Ovary (tissue), 10 donors: ENCODE measurements at places on chromosomes 13 and 19. TPM values are rescaled to one million over a fixed set of nuclear protein-coding genes. Genes with fewer than 3 reads are reported as not detected.

The ZNF888 gene
- 3.4 TPM for total RNA-seq

The MUC16 gene
- total RNA-seq, result 1.6 TPM

The NPAS1 gene
- total RNA-seq, result 0.57 TPM

The ZNF492 gene
- 0.50 TPM for total RNA-seq

The ZNF829 gene
- total RNA-seq, result 7.3 TPM

DNA sequence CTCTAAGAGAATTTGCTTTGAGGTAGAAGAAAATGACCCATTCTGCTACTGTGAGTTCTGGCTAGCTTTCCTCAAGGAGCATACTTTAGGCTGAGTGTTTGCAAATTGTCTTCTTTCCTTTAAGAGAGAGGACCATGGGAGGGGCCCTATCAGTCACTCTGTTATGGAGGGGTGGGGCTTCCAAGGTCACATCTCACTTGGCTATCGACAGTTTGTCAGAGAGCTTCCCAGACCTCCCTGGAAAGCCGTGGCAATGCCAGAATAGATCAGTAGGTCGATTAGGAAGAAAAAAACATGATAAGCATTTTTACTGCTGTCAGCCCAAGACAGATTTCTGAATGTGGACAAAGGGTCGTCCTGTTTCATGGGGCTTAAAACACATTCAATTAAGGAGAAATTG, 93.3 kb downstream of the OXGR1 start:
- no peak for DNase-seq

DNA sequence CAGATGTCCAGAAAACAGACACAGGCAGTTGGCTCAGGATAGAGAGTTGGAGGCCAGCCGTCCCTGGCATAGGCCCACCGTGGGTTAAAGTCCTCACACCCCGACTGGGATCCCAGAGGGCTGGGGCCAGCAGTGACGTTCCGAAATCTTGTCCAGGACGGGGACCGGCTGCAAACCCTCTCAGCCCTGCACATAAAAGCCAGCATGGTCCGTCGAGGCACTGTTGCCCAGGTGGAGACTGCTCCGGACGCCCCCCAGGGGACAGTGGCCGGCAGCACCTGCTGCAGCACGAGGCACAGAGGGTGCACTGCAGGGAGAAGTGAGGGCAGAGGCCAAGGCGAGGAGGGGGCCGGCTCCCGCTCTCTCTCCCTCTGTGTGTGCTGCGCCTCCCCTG, 4.3 kb upstream of the IFNL2 start:
- DNase-seq, result no peak

- no peak for DNase-seq
These were observed 10.1 kb downstream of the KASH5 start for GRCh38 chr19:49398001-49398615.

DNA sequence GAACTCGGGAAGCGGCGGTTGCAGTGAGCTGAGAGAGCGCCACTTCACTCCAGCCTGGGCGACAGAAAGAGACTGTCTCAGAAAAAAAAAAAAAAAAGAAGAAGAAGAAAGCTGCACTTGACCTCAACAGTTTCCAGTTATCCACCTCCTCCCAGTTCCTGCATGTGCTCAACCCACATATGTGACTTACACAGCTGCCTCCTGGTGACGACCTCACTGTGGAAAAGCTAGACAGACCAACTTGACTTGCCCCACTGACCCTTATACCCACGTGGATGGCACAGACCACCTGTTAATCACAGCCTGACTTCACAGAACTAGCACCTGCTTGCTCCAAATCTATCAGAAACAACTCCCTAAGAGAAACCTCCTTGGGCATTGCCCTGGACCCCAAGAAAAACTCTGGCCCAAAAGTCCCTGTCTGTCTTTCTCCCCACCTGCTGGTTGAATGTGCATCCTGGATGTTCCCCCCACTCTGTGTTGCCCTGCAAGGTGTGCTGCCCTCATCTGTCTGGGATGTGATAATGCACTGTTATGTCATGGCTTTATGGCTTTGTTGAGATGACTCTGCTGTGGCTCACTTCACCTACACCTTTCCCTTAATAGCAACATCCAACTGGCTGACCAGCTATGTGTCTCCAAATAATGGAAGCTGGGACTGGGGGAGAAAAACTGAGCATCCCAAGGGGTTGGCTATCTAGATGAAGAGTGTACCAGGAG, 2.8 kb downstream of the ZNF20 start:
- no peak for DNase-seq

DNA sequence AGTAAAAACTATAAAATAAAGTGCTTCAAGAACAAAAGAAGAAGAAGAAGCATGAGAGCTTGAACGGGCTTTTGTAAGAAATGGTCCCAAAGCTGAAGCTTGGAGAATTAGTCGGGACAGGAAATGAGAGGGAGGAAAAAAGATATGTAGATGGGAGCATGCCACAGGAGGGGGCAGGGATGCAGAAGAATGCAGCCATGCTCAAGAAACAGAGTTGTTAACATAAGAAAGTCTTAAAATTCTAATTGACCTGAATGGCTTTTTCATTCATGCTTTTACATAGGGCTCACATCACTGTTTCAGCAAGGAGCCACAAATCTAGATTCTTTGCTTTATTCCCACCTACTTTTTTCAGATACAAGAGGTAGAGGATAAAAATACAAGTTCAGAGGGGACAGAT, 27.7 kb upstream of the NBEA start:
- DNase-seq, result no peak

DNA sequence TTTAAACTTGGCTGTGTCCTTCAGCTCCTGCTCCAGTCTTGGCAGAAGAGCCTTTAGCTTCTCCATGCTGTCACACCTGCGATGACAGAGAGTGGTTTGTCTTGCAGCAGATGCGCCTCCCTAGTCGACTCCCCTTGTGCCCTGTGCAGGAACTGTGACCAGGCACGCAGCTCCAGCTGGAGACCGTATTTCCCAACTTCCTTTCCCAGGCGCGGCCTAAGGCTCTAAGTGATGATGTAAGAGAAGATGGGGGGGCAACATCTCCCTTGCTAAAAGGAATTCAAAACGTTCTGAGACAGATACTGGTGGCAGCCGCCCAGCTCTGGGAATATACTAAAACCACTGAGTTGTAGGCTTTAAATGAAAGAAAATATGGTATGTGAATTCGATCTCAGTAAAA, 16.3 kb downstream of the DCUN1D2 start:
- no peak for DNase-seq

DNA sequence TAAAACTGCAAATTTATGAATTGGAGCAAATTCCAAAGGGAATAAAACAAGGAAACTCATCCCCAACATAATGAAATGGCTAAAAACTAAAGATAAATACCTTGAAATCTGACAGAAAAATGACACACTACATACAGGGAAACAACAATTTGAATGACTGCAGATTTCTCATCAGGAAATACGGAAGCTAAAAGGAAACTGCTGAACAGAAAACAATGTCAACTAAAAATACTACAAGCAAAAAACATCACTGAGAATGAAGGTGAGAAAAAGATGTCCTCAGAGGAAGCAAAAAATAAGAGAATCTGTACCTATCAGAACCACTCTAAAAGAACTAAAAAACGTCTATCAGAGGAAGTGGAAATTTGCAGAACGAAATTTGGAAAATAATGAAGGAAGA, 39.5 kb downstream of the ZSWIM9 start:
- DNase-seq, result no peak

- no peak for DNase-seq
These were observed 1.5 kb downstream of the ATP8B3 start for GRCh38 chr19:1810439-1811160.

- DNase-seq, result no peak
These were observed 60.7 kb upstream of the C1QTNF9B start for GRCh38 chr13:23957981-23958380.

- DNase-seq, result no peak
These were observed 473.7 kb downstream of the EFNB2 start for GRCh38 chr13:106061781-106062180.

GRCh38 chr19:343941-344624, 513 bp downstream of the MIER2 start:
- no peak for DNase-seq

DNA sequence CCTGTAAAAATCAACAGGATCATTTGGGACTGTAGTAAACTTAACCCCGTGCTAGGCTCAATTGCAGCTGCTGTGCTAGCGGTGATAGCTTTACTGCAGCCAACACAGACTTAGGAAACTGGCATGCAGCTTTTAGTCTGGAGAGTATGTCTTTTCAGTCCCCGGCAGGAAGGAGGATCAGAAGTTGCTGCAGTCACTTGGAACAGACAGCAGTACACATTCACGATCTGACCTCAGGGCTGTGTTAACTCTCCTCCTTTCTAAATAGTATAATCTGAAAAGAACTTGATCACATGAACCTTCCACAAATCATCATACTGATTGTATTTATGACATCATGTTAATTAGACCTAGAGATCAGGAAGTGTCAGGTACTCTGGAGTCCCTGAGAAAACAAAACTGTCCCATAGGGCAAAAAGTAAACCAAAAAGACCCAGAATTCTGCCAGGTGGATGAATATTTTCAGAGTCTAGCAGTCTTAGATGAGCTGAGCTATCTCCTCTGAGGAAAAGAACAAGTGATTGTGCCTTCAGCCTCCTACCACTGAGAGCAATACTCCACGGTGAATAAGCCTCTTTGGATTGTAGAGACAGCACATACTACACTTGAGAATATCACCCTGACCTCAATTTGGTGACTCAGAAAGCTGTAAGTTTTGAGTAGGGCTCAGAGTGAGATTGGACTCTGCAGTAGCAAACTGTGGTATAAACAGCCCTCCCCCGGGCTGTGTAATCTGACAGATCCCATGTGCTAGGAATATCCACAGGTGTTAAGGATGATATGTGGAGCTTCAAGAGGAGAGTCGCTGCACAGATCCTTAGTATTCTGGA, 181.0 kb upstream of the GPR12 start:
- DNase-seq, result no peak

- no peak for DNase-seq
These were observed 67.2 kb upstream of the OLFM4 start for GRCh38 chr13:52961256-52961910.

DNA sequence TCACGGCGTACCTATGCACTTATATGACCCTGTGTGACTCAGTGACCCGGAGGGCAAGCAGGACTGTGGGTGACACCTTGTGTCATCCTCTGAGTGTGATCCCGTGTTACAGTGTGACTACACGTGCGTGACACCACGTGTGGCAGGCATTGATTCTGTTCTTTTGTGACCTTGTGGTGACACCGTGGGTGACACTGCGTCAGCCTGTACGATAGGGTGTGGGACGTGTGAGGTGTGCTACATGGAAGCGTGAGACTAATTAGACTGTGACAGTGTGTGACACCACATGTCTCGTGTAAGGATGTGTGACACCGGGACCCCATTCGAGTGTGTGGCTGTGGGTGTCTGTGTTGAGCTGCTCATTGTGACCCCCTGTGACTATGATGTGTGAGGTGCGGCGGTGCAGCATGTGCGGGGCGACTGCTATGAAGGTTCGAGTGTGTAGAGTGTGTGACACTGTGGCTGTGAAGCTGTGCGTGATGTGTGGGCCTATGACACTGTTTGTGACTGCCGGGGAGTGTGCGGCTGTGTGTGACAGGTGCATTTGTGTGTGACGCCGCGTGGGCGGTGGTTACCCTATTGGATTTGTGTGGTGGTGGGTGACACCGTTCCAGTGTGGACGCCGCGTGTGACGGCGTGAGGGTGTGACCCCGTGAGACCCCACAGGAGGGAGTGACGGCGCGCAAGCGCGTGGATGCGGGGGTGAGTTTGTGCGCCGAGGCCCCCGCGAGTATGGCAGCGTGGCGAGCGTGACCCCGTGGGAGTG, 399 bp upstream of the SPTBN4 start:
- peak; percentile 68 for DNase-seq

GRCh38 chr13:41675306-41675705, 218.0 kb downstream of the RGCC start:
- DNase-seq, result no peak

- no peak for DNase-seq
These were observed 1.7 kb downstream of the TGFBR3L start for GRCh38 chr19:7916103-7916954.

- DNase-seq, result no peak
These were observed 28.7 kb downstream of the LATS2 start for GRCh38 chr13:21032656-21033055.

- no peak for DNase-seq
These were observed 559.4 kb upstream of the PCDH20 start for GRCh38 chr13:61975001-61975400.

- no peak for DNase-seq
These were observed 1.4 kb upstream of the ZNF414 start for GRCh38 chr19:8515317-8515716.

DNA sequence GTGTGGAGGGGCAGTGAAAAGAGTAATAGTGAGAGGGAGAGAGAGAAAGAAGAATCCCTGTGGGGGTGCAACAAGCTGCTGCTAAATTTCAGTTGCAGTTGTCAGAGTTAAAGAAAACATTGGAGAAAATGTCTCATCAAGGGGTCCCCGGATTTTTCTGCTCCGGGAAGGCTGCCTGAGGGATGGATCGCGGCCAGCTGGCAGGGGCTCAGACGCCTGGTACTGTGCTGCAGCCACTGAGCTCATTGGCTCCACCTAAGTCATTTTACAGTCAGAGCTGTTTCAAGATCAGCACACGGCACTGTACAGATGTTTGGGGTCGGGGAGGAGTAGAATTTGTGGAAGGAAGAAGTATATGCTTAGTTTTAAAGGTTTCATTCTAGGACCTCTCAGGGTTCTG, 106.2 kb downstream of the SHISA2 start:
- DNase-seq, result no peak

GRCh38 chr13:45838171-45838745, 13.3 kb downstream of the SIAH3 start:
- no peak for DNase-seq

DNA sequence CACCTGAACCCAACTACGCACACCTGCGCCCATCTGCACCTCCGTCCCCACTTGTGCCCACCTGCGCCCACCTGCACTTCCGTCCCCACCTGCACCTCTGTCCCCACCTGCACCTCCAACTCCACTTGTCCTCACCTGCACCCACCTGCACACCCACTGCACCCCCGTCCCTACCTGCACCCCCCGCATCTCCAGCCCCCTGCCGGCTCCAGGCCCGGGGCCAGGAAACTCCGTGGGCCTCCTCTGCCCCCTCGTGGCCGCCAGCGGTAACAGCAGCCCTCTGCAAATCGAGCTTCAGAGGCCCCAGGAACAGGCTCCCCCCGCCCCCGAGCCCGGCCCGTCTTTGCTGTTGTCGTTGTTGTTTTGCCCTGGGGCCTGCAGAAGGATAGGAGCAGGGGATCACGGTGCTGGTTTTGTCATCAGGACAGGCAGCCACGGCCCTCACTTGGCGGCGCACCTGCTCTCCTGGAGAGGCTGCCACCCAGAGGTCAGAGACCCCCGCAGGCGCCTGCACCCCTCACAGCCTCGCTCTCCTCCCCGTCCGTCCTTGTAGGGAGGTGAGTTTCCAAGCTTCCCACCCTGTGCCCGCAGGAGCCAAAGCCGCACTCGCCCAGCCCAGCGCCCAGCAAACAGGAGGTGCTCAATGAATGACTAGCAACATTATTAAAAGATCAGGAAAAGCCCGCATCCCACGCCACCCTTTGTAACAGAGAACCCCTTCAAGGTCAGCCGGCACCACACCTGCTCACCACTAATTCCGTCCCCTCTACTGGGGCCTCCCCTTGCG, 65.4 kb downstream of the GNG7 start:
- DNase-seq, result peak; percentile 69
